ENCODE measurements at places on chromosomes 4 and X. TPM values are rescaled to one million over a fixed set of nuclear protein-coding genes. Genes with fewer than 3 reads are reported as not detected.

Gene CT45A1
- total RNA-seq: not detected

Gene FTHL17
- total RNA-seq: not detected

Gene KDM6A
- total RNA-seq: 18.3 TPM

Gene CD99L2
- 75.6 TPM for total RNA-seq

Gene CPZ
- total RNA-seq: 6.1 TPM

Gene CT55
- not detected for total RNA-seq

Gene RAB40AL
- total RNA-seq: 1.4 TPM

Gene H2BW2
- total RNA-seq: not detected

Gene SRPX2
- total RNA-seq: 60.7 TPM

DNA sequence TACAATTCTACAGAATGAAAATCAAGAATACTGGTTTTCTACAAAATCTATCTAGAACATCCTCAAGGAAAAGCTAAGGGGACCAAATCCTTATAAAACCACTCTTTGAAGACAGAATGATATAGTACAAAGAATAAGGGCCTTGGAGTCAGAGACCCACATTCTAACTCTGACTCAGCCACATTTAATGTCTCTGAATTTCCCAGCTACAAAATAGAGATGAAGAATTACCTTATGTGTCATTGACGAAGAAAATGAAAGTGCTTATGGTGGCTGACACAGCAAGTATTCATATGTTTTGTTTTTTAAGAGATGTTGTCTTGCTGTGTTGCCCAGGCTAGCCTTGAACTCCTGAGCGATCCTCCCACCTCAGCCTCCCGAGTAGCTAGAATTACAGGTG is 35.9 kb upstream of the CXorf38 start:
- no peak for DNase-seq
- no peaks in the 10 kb centered on the region for H3K4me1 ChIP-seq
- H3K27ac ChIP-seq: no peak overlapping the region
- no peak overlapping the region for H3K4me3 ChIP-seq
- no peaks in the 10 kb centered on the region for H3K27me3 ChIP-seq

DNA sequence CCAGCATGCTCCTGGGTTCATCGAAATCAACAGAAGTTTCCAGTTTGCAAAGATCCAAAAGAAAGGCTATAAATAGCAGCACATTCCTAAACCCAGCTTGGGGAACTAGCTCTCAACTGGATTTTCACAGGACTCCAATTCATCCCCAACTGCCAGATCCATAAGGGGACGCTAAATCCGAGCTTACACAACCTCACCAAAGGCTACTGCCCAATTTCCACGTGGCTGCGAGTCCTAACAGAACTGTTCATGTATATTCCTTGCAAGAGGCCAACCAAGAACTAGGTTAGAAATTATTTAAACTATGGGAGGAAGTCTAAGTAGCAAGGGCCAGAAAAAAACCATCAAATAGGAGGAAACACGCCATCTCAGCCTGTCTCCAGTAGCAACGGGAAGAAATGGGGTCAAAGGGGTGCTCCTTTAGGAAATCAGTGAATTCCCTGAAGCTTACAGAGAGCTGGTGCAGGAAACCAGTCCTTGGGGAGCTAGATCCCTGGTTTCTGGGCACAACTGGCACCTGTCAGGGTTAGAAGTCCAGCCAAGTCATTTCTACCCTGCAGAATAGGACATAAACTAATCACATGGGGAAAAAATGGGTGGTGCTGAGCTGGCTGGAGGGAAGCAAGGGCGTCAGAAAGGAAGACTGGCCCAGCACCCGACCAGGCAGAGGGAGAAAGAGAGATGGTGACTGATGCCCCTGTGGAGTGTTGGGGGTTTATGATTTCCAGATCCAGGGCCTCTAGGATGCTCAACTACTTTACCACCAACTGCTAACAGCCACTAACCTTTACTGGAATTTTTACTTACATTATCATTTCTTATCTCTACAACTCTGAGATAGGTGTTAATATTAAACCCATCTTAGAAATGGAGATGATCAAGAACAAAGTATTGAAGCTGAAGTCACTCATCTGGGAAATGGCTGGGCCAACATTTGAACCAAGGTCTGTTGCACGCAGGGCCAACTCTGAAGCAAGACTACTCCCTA is 20.5 kb downstream of the RELL1 start:
- H3K27me3 ChIP-seq: no peaks in the 10 kb centered on the region
- peaks cover 48% of the 10 kb centered on the region for H3K4me1 ChIP-seq
- H3K4me3 ChIP-seq: no peak overlapping the region

DNA sequence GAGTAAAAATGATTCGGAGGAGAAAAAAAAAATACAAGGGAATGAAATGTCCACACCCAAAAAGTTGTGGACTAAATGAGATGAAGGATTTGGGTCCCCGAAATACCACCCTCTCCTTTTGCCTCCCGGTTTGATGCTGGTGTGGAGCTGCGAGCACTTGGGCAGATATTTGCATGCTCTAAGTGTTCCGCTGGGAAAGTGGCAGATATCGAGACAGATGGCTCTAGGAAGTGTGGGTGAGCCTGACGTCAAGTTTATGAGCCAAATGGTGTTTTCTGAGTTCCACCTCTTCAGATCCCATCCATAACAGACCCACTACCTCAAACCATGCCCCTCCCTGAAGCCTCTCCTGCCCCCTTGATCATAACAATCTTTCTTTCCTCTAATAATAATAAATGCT is 228.6 kb downstream of the QDPR start:
- H3K27me3 ChIP-seq: no peaks in the 10 kb centered on the region
- peaks cover 22% of the 10 kb centered on the region for H3K4me1 ChIP-seq
- no peaks in the 10 kb centered on the region for H3K36me3 ChIP-seq
- H3K27ac ChIP-seq: no peak overlapping the region
- no peak overlapping the region for H3K4me3 ChIP-seq
- no peak for DNase-seq

DNA sequence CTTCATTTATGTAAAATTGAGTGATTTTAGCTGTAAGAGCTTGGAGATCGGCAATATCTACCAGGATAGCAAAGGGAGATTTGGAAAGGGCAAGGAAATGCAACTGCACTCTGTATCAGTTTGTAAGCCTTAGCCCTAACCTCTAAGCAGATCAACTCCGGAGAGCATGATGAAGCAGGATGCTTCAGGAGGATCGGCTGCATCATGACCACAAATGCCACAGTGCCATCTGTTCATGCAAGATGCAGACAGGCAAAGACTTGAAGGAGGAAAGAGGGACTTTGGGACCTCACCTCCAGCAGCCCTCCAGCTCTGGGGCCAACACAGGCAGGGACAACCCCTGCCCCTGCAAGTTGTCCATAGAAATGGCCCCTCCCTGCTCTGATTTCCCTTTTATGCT is 377.6 kb upstream of the GATB start:
- H3K27ac ChIP-seq: no peak overlapping the region
- H3K4me1 ChIP-seq: no peaks in the 10 kb centered on the region
- no peak overlapping the region for H3K4me3 ChIP-seq
- H3K36me3 ChIP-seq: no peaks in the 10 kb centered on the region
- DNase-seq: no peak
- no peaks in the 10 kb centered on the region for H3K27me3 ChIP-seq

DNA sequence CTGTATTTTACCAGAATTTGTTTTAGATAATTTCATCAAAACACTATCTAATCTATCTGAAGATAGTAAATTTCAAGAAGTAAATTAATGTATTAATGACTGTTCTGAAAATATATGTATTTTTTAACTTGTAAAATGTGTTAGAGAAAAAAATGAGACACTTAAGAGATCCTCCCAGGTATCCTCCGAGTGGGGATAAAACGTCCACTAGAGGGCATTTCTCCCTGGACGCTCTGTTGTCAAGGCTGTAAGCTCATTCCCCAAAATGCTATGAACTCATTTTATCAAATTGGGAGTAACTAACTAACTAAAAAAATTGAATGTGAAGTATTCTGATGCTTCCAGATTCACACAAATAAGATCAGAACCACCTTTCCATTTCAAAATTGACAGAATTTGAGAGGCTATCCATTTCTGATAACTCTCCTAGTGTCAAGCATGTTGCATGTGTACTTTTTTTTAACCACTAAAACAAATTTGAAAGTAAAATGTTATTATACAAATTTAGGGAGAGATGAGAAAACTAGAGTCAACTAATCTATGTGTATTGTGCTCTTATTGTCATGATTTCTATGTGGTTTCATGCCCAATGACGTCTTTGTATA is 337.3 kb upstream of the HS3ST1 start:
- H3K27ac ChIP-seq: no peak overlapping the region
- no peaks in the 10 kb centered on the region for H3K27me3 ChIP-seq
- no peaks in the 10 kb centered on the region for H3K36me3 ChIP-seq

GRCh38 chrX:21645886-21646285 is 12.2 kb downstream of the KLHL34 start:
- H3K4me1 ChIP-seq: no peaks in the 10 kb centered on the region
- H3K36me3 ChIP-seq: no peaks in the 10 kb centered on the region
- H3K4me3 ChIP-seq: no peak overlapping the region
- H3K27me3 ChIP-seq: no peaks in the 10 kb centered on the region

GRCh38 chr4:129094347-129094746 is 1.0 kb upstream of the SCLT1 start:
- peak overlapping the region; percentile 95 for H3K27ac ChIP-seq
- H3K4me1 ChIP-seq: peaks cover 32% of the 10 kb centered on the region
- peak overlapping the region; percentile 79 for H3K4me3 ChIP-seq

GRCh38 chr4:157929486-157929885 is 243.3 kb downstream of the GASK1B start:
- no peak overlapping the region for H3K27ac ChIP-seq
- H3K4me1 ChIP-seq: no peaks in the 10 kb centered on the region
- no peak overlapping the region for H3K4me3 ChIP-seq
- no peaks in the 10 kb centered on the region for H3K27me3 ChIP-seq
- no peaks in the 10 kb centered on the region for H3K36me3 ChIP-seq

DNA sequence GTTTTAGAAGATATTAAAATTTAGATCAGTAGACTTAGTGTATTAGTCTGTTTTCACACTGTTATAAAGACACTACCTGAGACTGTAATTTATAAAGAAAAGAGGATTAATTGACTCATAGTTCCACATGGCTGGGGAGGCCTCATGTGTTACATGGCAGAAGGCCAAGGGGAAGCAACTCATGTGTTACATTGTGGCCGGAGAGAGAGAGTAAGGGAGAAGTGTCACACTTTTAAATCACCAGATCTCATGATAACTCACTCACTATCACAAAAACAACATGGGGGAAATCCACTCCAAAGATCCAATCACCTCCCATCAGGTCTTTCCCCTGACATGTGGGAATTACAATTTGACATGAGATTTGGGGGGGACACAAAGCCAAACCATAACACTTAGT is 1159.7 kb upstream of the PCDH7 start:
- no peak overlapping the region for H3K4me3 ChIP-seq
- no peaks in the 10 kb centered on the region for H3K4me1 ChIP-seq
- H3K36me3 ChIP-seq: no peaks in the 10 kb centered on the region
- H3K27ac ChIP-seq: no peak overlapping the region
- DNase-seq: no peak
